Eye (tissue), 1 donor: ENCODE measurements at places on chromosomes 16 and 17.

- peak; percentile 70 for DNase-seq
These were observed 4.8 kb downstream of the GSG1L2 start for GRCh38 chr17:9817086-9817485.

GRCh38 chr16:69413045-69413664 lies 11.3 kb upstream of the CYB5B start:
- no peak for DNase-seq

DNA sequence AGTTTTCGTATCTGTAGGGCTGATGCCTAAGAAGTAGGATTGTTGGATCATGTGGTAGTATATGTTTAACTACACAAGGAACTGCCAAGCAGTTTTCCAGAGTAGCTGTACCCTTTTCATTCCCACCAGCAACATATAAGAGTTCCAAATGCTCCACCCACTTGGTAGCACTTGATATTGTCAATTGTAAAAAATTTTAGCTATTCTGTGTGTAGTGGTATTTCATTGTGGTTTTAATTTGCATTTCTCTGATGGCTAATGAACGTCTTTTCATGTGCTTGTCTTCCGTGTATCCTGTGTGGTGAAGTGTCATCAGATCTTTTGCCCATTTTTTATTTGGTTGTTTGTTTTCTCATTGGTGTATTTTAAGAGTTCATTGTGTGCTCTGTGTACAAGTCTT lies 69.7 kb downstream of the TANC2 start:
- no peak for DNase-seq

DNA sequence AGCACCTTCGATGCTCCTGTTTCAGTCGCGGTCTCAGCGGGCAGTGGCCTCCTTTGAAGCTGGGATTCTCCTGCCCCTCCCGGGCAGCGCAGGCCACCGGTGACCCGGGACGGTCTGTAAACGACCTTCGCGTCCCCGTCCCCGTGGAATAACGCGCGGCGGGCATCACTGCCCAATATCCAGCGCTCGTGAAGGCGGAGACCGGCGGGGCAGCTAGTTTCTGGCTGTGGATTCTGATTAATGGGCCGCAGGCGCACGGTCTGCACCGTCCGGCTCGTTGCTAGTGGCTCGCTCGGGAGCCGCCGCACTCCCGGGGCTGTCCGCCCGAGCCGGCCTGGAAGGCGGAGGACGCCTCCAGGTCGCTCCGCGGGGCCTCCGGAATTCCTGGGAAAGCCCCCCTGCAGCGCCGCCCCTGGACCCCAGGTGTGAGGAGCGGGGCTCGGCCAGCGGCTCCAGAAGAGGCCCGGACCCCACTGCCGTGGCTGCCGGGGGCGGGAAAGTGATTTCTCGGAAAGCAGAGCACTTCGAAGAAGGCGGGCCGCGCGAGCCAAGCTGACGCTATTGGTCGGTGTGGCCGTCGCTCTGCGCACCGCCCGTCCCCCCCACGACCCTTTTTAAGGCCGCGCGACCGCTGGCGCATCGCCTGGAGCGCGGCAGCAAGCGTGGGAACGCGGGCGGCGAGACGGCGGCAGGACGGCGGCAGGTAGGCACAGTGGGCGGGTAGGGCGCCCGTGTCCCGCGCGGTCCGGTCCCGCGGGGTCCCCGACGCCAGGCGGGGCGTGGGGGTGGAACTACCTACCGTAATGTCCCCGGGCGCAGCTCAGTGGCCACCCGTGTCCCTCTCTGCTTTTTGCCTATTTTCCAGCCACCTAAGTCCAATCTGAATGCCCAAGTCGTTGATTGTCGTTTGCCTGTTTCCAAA lies at the start of gene IRF8:
IRF8 (plus strand) TSS at position 642 of the 922 bp plus-strand sequence. CDS start 3,854 bp downstream, outside the sequence.
- DNase-seq, result peak; percentile 89

- DNase-seq, result no peak
These were observed 106.1 kb downstream of the LITAF start for GRCh38 chr16:11480634-11481033.

- DNase-seq, result no peak
These were observed 163.4 kb downstream of the PHKB start for GRCh38 chr16:47624563-47624962.

DNA sequence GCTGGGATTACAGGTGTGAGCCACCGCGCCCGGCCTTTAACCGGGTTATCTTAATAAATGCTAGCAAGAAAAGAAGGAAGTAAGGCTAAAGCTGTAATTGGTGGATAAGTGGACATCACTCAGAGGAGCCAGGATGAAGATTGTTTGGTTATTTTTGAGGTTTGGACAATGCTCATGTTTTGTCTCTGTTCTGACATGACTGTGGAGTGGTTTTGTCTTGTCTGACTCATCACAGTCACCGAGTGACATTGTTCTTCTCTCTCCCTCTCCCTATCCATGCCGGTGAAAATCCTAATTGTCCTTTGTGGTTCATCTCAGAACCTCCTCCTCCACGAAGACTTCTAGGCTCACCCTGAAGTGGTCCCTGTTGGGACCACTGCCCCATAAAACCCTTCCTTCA lies 23.5 kb upstream of the GRIN2A start:
- no peak for DNase-seq

DNA sequence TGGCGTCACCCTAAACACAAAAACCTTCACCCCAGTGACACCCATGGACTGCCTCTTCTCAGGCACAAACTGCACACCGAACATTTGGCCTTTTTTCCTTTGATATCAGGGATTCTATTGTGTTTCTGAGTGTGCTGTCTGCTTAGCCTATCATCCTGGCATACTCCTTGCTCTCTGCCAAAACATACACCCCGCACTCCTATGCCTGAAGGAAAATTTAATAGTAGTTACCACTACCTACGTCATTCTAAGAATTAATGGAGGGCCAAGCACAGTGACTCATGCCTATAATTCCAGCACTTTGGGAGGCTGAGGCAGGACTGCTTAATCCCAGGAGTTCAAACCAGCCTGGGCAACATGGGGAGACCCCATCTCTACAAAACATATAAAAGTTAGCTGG lies 19.9 kb upstream of the SLFN13 start:
- no peak for DNase-seq

DNA sequence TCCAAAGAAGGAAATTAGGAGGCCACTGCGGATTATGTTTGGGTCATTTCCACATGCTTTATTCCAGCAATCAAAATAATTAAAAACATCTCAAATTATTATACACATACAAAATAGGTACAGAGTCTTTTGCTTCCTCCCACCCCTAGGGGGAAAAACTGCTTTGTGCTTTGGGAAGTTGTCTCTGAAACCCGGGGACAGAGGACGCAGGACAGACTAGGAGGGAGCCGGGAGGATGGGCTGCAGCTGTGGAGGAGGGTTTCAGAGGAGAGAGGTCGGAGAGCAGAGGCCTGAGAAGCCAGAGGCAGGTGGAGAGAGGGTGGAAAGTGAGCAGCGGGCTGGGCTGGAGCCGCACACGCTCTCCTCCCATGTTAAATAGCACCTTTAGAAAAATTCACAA lies 17.4 kb downstream of the COL1A1 start:
- peak; percentile 62 for DNase-seq

- DNase-seq, result no peak
These were observed 3.9 kb upstream of the KCNJ16 start for GRCh38 chr17:70071127-70071526.

DNA sequence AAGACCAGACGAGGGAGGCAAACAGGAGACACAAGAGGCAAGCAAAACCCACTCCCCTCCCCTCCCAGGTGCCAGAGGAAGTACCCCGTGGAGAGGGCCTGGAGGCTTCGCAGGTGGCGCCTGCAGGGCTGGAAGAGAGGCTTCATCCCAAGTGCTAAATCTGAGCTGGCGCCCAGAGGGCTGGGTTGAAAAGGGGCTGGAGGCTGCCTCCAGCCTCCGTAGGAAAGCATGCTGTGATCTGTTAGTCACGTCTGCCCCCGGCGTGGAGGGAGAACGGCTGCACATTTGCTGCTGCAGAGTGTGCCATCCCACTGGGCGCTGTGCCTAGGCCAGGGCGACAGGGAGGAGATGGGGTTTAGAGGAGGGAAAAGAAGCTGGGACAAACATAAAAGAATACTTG lies 16.9 kb downstream of the RPH3AL start:
- no peak for DNase-seq

DNA sequence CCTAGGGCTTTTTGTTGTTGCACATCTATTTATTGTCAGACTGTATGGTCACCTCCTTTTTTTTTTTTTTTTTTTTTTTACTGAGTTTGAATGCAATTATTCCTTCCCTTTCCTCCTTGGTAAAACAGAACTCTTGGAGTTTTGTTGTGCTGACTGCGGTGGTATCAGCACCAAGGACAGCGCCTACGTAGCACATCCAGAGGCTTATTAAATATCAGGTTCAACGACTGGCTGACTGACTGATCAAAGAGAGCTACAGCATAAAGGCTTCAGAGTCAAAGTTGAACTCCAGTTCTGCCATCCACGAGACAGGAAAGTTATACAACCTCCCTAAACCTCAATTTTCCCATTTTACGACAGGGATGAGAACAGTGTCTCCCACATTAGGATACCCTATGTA lies 86.1 kb upstream of the RBFOX1 start:
- peak; percentile 76 for DNase-seq
